ENCODE measurements at places on chromosomes 2 and 18.

DNA sequence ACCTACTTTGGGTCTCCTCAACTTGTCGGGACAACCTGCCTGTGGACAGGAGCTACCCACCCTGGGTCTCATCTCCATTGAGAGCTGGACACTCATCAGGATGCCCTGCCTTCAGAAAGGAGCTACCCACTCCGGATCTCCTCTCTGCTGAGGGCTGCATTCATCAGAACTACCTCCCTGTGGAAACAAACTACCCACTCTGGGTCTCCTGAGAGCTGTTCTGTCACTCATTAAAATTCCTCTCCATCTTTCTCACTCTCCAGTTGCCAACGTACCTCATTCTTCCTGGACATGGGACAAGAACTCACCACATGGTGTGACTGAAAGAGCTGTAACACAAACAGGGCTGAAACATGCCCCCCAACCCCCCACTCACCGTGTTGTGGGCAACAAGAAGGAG lies 22.5 kb upstream of the UBE2F start:
- DNase-seq, result no peak

- DNase-seq, result no peak
These were observed 6.2 kb downstream of the RAMP1 start for GRCh38 chr2:237865623-237866041.

DNA sequence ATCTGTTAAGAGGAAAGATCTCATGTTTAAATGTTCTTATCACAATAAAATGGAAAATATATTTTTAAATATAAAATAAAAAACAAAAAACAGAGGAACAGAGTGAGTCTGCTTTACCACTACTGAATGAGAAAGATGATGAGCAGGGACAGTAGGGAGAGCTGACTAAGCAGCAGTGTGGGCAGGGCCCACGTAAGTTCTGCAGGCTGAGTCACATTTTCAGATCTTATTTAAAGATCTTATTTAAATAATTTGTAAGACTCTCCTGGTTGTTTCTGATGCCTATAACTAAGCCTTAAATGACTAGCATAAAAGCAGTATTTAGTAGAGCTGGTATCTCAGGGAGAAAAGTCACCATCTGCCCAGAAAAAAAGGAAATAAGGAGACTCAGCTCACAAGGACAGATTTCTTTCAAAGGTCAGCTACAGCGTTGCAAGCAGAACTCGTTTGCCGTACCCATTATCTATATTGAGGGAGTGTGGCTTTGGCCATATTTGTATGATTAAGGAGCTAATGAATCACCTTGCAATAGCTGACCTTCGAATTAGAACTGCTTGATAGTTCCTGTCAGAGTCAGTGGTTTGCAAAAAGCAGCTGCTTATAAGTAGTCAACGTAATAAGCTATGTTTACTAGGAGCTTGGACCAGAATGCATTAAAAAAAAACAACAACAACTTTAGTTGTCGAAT lies 322.1 kb upstream of the CHAC2 start:
- peak; percentile 21 for DNase-seq

- peak; percentile 53 for DNase-seq
These were observed 1.3 kb downstream of the COLEC12 start for GRCh38 chr18:498931-499775.

DNA sequence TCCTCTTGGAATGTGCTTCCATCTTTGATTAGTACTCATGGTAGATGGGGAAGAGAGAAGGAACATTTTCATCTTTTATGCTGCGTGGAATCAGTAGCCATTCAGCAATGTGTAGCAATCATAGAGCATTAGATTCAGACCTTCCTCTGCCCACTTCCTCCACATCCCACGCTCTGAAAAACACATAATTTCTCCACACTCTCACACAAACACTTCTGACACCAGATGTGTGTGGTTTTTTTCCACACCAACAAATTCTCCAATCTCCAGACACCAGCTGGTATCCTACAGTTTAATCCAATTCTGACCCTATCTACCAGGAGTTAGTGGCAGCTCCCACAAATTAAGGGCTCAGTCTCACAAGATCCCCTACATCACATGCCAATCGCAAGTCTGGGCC lies 103.3 kb downstream of the AOX1 start:
- DNase-seq, result no peak

- no peak for DNase-seq
These were observed 36.7 kb downstream of the SH3BP4 start for GRCh38 chr2:234988491-234988890.

DNA sequence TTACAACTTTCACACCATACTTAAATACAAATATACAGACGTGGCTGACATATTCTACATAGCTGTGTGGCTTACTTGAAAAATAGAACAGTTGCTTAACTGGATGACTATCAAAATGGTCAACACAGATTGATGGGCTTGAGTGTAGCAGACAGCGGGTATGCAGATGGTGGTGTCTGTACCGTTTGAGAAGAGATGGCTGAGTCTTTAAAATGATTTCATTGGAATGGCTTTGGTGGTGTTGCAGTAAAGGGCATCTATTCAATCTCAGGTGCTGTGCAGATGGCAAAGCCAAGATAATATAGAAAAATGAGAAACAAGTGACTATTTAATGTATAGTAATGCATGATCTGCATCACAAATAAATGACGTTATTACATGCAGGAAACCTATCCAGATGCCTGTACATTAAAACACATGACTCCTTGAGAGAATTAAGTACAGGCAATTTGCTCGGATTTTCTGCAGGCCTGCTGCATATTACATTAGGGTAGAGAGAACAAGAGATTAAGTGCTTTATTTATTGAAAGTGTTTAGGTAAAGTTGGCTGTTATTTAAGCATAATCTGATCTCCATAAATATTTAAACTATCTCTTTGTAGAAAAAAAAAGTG lies 68.5 kb downstream of the AGPS start:
- no peak for DNase-seq

DNA sequence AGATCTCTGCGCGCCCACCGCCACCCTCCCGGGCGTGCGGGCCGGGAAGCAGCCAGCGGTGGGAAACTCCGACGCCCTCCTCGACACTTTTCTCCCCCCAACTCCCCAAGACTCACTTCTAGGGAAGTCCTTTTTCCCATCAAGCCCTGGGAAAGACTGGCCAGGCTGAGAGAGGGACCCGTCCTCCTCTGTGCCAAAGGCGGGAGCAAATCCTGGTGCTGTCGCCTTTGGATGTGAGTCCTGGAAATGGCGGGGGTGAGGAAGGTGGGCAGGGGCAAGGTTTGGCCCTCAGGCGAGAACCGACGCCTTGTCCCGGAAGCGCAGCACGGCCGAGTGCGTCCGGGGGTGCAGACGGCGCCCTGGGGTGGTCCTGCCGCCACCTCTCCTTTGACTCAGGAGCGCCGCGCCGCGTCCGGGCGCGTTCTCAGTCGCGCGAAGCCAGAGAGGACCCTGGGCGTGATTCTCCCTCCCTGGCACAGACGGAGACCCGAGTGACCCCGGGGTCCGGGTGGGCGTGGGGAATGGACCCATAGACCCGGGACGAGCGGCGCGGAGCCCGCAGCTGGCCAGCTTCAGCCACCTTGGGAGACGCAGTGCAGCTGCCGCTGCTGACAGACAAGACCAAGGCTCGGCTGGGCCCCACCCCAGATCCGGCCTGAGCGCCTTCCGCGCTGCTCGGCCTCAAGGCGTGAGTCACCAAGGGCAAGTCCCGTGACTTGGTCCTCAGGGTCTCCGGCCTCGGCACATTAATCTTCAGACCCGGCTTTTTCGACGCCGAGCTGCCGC lies 3.5 kb upstream of the LBX2 start:
- DNase-seq, result peak; percentile 62

DNA sequence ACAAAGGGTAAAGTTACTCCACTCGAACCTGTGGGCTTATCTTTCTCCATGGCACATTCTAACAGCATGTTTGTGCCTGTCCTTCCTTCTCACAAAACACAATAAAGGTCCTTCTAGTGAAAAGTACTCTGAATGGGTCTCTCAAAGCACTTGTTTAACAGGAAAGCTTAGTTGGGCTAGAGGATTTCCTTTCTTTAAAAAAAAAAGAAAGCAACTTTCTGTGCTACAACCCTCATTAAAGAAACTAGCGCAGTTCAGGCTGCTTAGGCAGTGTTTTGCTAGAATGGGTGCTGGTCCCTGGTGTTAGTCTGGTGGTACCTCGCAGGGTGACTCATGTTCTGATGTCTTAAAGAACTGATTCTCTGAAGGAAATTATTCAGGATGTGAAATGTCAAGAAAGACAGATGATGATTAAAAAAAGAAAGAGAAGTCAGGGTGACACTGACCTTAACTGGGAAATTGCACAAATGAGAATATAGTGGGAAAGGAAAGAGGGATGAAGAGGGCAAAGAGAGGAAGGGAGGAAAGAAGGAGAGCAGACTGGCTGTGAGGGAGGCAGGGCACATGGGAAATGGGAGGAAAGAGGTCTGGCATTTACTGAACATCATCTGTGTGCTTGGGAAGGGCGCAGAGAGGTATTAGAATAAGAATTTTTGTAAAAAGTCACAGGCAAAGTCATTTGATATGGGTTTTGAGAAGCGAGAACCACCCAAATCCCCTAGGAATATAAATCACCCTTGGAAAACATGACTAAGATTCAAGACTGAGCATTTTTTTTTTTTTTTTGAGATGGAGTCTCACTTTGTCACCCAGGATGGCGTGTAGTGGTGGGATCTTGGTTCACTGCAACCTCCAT lies 74.9 kb downstream of the ATP8B1 start:
- DNase-seq, result peak; percentile 58

- no peak for DNase-seq
These were observed 89.3 kb downstream of the ACVR1 start for GRCh38 chr2:157786663-157787363.

DNA sequence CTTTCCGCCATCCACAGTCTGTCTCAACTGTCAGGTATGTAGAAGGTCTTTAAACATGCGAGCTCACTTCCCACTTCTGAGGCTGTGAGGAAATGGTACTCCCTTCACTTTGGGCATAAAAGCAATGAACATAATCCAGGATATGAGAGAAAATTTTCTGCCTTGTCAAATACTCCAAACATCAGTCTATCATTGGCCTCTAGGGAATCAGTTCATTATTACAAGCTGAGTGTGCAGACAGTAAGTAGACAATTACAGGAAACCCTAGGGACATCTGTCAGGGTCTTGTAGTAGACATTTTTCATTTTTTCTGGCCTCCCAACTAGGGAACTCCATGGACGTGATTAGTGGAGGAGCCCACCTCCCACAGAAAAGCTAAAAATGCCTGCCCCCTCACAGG lies 13.6 kb upstream of the APCDD1 start:
- DNase-seq, result no peak

GRCh38 chr2:170222298-170222697 lies 44.4 kb downstream of the MYO3B start:
- DNase-seq, result no peak

- DNase-seq, result no peak
These were observed 88.3 kb downstream of the SPP2 start for GRCh38 chr2:234138836-234139235.

GRCh38 chr18:8162802-8163201 lies 446.4 kb upstream of the RAB12 start:
- DNase-seq, result peak; percentile 83

DNA sequence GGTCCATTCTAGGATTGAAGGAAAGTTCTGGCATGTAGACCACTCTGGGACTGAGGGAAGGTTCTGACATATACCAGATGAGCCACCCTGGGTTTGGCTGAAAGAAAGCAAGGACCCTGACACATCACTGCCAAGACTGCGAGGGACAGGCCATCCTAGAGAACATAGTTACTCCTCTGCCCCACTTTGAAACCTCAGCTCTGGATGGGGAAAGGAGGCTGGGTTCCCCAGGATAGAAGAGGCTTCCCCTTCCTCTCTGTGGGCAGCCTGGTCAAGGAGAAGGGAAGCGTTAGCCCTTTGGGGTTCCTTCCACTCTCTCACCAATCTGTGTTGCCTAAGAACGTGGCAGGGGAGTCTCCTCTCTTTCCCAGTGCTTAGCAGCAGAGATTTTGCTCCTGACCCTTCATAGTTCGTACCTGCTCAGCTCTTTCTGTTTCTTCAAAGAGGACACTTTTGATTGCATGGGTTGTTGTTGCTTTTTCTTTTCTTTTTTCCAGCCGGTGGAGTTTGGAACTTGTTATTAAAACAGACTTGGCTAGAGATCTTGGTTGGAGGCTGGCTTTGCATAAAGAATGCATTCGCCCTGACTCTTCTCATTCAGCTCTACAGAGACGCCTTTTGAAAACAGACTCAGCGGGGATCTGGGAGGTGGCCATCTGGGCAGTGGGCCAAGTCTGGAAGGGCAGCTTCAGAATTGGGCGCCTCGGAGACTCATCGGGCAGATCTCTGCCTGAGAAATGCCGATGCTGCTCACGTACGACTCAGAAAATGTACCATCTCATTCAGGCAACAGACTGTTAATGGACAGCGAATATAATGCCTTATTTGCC lies 166.1 kb downstream of the CLIP4 start:
- DNase-seq, result peak; percentile 32

DNA sequence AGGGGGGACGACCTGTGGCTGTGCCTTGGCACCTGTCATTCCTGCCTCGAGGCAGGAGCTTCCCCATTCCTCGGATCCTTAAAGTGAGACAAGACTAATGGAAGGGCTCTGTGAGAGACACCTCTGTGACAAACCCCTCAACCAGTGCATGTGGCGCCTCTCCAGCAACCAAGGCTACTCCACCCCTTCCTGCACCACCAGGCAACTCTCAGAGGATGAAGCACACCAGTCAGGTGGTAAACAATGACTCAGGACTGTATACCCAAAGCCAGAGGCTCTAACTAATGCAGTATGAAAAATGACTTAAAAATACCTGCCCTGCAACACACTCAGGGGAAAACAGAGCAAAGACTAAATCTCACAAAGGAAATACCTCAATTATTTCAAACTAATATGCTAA lies 136.9 kb downstream of the UXS1 start:
- DNase-seq, result peak; percentile 36

DNA sequence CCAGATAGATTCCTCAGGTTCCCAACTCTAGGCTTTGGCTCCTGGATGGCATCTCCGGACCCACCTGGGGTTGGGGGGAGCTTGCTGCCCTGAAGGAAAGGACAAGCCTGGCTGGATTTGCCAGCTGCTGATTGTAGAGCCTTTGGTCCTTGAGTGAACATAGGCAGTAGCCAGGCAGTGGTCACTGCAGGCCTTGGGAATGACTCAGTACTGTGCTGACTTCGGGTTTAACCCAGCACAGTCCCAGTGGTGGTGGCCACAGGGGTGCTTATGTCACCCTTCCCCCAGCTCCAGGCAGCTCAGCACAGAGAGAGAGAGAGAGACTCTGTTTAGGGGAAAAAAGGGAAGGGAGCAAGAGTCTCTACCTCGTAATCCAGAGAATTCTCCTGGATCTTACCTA lies 27.7 kb upstream of the ACTR2 start:
- DNase-seq, result peak; percentile 70
